Stimulated activated CD4-positive, alpha-beta T cell treated with anti-CD3 and anti-CD28 coated beads, TNF-alpha, amount 100 ng/mL, for 4 hours (primary cell): ENCODE measurements at places on chromosomes 12 and 14.

- DNase-seq: no peak
Observed at GRCh38 chr12:52119398-52120254, 40.1 kb downstream of the SMIM41 start.

DNA sequence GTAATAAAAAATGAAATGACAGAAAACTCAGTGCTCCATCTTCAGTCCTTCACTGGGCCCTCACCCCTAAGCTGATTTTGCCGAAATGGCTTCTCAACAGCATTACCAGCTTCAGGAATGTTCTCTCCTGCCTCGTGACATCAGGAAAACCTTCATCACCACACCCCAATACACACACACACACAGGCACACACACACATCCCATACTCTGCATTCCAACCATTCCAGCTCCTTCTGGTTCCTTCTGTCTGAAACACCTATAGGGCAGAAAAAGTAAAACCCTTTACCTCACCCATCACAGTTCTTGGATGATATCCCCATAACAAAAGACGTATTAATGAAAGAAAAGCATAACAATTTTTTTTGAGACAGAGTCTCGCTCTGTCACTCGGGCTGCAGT is 75.9 kb downstream of the CCDC60 start:
- DNase-seq: no peak

GRCh38 chr14:49483268-49483667 is 102.9 kb downstream of the RPS29 start:
- DNase-seq: no peak

DNA sequence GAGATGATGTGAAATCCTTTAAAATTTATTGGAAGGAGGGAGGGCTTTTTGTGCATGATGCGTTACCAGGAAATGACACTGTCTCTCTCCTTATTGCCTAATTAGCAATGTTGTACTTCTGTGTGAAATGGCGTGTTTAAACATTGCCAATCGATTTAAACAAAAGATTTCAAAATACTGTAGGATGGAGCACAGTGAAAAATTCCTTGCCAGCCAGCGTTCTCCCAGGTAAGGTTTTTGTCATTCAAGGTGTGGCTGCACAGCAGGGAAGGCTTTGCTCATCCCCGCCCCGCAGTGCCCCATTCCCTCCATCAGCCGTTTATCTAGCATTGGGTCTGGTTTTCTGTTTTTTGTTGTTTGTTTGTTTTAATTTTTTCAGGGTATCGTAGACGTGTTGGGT is 137.3 kb downstream of the CACNA1C start:
- no peak for DNase-seq

DNA sequence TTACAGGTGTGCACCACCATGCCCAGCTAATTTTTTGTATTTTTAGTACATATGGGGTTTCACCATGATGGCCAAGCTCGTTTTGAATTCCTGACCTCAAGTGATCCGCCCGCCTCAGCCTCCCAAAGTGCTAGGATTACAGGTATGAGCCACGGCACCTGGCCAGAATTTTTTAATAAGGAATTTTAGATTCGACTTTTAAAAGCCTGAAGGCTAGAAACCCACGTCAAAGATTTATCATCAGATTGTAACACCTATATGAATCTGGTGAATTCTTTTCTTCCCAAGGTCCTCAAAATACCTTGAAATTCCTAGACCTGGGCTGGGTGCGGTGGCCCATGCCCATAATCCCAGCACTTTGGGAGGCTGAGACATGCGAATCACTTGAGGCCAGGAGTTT is 18.7 kb upstream of the MMP19 start:
- no peak for DNase-seq

DNA sequence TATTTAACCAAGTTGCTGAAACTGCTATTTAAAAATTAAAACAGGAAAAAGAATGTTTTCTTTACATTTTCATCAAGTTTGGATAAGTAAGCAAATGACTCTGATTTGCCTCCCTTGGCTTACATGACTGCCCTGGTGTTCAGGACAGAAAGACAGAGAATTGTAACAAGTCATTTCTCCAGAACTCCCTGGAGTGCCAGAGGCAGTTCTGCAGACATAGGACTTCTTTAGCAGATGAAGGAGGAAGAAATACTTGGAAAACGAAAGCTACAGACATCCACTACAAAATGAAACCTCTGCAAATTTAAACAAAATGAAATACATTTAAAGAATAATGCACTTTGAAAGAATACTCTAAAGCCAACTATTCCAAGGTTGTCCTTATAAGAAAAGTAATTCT is 253.9 kb downstream of the LRFN5 start:
- DNase-seq: no peak

DNA sequence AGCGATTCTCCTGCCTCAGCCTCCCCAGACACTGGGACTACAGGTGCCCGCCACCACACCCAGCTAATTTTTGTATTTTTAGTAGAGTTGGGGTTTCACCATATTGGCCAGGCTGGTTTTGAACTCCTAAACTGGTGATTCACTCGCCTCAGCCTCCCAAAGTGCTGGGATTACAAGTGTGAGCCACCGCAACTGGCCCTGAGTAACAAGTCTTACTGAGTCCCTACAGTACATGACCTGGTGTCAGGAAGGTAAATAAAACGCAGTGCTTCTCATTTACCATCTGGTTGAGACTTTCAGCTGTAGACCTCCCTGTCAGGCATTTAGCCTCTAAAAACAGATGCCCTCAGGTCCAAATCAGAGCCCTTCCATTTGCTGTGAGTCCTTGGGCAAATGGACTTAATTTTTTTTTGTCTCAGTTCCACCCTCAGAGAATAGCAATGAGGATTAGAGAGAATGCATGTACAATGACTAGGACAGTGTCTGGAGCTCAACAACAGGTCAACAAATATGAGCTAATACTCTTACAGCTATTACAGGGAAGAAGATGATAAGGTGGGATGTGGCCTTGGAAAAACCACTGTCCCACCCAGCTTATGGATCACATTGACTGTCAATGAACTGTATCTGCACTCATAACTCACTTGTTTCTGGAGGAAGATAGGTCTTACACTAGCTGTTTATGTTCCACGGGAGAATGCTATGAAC is 70.5 kb downstream of the PHLDA1 start:
- DNase-seq: no peak

- DNase-seq: no peak
Observed at GRCh38 chr14:51246032-51246431, 6.0 kb downstream of the TMX1 start.

DNA sequence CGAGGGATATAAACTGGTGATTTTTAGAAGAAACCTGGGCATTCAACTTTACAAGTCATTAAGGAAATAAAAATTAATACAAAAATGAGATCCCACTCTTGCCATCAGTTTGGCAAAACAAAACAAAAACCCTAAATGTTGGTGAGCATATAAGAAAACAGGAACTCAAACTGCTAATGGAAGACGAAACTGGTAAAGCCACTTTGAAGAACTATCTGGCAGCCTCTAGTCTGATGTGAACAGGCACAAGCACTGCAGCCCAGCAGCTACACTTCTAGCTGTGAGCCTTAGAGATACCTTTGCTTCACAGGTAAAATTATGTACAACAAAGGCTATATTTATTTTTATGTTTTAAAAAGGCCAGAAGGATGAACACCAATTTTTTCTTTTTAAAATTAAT is 459.6 kb downstream of the ZFP36L1 start:
- no peak for DNase-seq

DNA sequence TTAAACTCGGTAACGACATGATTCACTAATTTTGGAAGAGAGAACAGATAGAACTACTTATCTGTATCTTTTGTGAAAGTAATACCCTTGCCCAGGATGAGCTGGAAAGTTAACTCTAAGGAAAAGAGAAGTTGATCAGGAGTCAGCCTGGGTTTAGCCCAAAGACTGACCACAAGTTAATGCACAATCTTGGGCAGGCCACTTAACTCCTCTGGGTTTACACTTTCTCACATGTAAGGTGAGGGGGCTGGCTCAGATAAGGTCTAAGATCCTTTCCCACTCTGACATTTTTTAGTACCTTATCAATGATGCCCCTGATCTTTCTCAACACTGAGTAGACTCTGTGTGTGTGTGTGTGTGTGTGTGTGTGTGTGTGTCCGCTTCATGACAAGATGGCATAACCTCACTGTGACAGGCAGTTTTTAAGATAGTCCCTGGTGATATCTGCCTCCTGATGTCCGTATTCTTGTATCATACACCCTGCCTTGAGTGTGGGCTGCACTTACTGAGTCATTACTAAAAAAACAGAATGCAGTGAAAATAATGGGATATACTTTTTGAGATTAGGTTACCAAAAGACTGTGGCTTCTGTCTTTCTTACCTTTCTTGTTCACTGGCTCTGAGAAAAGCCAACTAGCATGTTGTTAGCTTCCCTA is 56.2 kb upstream of the CCDC198 start:
- DNase-seq: no peak
